ENCODE measurements at places on chromosomes 3 and 15.

GRCh38 chr3:115624901-115625300, 1.6 kb downstream of the GAP43 start:
- no peak for DNase-seq

DNA sequence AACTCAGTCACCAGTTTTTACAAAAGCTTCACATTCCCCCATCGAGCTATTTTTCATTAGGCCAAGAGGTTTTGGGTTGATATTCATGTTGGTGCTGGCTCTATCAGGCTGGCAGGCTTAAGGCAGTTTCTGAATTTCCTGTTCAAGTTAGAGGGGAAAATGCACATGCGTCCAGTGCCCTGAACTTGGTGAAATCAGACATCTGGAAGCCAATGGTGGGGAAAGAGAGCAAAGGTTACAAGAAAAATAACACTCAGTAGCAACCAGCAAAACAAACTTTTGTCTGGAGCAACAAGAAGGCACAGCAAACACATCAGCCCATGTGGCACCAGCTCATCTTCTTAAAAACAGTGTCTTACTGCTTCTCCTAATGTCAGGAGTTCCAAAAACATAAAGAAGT, 155.6 kb upstream of the TSC22D2 start:
- DNase-seq, result no peak

- DNase-seq, result no peak
Observed at GRCh38 chr3:127005864-127006500, 23.1 kb downstream of the PLXNA1 start.

DNA sequence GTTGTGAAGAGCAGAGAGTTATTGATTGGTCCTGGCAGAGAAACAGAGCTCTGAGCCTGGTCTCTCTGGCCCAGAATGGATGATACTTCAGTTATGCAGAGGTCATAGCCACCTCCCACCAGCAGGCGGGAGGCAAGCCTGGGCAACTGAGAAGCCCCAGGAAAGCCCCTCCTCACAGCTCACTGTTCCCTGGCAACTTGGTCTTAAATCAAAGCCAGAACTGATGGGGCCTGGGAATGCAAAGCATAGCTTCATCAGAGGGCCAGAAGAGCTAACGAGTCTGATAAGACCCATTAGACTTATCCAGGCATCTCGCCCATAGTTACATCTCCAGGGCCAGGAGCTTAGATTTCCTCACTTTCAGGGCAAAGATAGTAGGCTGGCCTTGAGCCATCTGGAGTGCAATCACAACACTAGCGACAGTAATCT, 5.5 kb upstream of the COLQ start:
- DNase-seq, result no peak

GRCh38 chr3:123383091-123384053, 65.5 kb downstream of the ADCY5 start:
- no peak for DNase-seq

DNA sequence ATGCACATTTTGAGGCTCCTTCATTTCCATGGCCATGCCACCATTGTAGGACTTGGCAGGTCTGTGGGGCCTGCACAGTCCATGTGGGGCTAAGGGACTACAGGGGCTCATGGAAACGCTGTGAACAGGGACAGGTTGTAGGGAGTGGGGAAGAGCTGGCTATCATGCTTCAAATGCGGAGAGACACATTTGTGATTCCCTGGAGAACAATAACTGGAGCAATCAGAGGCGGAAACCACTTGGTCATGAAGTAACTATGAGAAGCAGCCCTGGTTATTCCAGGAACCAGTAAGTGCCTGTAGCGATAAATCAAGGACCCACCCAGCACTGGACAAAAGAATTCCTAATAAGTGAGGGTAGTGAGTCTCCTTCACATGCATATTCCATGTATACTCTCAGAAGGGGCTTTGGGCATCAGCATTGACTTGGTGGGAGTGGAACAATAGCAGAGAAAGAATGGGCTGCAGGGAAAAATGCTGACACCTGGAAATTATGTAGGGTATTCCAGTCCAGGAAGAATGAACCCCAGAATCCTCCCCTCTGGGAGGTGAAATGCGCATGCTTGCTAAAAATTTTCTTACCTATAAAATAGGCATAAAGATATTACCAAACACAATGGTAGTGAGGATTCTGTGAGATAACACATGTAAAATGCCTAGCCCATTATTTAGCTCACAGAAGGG, 251.4 kb upstream of the ROPN1 start:
- DNase-seq, result no peak

DNA sequence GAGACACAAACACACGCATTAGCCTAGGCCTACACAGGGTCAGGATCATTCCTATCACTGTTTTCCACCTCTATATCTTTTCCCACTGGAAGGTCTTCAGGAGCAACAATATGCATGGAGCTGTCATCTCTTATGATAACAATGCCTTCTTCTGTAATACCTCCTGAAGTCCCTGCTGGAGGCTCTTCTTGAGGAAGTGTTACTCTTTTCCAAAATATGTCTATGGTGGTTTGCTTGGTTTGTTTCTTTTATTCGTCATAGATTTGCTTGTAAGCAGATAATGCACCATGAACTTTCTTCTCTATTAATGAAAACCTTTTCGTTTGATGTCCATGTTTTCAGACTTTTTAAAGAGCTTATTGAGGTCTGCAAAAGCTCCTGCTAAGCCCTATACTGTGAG, 109.3 kb downstream of the GMPS start:
- no peak for DNase-seq

GRCh38 chr3:180040966-180041365, 4.2 kb upstream of the PEX5L start:
- DNase-seq, result no peak

GRCh38 chr3:171944118-171945016, 95.0 kb upstream of the FNDC3B start:
- DNase-seq, result no peak

DNA sequence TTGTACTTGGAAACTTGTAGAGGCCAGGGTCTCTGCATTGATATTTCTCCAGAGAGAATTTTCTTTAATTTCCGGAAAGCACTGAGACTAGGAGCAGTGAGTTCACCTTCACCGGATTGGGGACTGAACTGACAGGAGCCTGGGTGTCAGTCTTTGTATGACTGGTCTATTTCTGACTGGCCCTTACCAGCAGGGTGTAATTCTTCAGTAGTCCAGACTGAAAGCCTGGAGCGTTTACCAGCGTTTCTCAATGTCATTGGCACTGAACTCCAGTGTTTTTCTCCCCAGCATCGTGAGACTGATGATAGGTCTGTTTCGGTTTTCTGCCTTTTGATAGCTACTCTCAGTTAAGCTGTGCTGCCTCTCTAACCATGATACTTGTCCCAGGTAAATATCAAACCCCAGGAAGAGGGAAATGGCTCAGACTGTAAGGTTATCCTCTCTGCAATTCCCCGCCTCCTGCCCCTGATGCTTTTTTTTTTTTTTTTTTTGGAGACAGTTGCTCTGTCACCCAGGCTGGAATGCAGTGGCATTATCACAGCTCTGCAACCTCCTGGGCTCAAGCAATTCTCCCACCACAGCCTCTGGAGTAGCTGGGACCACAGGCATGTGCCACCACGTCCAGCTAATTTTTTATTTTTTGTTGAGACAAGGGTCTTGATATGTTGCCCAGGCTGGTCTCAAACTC, 103.6 kb downstream of the CACNA2D3 start:
- DNase-seq, result no peak

DNA sequence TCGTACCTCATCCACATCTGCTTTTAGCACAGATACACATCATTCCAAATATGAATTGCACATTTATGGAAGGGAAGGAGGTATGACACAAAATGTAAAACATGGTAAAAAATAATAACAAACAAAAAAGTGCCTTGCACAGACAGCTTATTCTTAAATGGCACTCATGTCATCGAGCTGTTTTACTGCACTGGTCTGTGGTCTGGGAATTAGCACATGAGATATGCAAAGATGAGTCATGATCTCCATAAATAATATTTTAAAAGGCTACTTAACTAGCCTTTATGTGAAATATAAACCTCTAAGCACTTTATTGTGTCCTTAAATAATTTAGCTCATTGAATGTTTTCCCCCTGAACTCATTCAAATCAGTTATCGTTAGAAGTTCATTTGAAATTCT, 142.2 kb upstream of the ZNF385D start:
- DNase-seq, result no peak

DNA sequence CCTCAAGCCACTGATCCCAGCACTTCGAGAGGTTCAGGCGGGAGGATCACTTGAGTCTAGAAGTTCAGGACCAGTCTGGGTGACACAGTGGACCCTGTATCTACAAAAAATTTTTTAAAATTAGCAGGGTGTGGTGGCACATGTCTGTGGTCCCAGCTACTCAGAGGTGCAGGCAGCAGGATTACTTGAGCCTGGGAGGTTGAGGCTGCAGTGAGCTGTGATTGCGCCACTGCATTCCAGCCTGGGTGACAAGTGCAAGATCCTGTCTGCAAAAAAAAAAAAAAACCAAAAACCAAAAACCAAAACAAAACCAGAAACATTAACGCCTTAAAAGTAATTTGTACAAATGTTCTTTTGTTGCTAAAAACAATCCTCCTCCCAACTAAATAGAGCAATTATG, 27.9 kb upstream of the SLC12A8 start:
- no peak for DNase-seq

GRCh38 chr3:51176923-51177322, 208.2 kb upstream of the MANF start:
- DNase-seq, result no peak

DNA sequence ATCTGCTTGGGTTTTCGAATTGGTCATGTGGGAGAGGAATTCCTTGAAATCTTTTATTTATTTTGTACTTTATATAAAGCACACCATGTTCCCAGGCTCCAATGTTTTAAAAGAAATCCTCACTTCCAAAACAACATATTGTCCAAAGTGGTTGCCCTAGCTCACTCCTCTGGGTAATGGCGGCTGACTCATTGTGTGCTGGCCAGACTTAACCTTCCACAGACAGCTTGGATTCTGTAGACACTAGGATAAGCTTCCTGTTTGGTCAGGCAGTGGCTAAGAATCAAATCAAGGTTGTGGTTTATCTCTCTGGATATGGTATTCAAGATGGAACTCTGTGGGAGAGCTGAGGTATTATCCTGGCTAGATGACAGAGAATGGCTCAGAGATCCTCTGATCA, 55.8 kb upstream of the FAM98B start:
- DNase-seq, result no peak

DNA sequence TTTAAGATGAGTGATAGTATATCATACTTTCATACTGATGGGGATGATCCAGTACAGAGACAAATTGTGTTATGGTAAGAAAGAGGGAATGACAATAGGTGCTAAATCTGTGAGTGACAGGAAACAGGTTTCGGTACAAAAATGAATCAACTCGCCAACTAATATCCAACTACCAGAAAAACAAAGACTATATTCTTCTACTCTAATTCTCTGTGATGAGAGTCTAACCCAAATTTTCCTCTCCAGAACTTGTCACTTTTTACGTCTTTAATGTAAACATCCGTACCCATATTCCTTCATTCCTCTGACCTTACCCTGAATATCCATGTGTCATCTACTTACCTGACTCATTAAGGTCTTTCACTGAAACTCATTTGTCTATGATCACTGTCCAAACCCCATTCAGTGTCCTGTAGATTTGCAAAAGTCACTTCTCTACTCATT, 39.6 kb downstream of the SCAPER start:
- no peak for DNase-seq

- no peak for DNase-seq
Observed at GRCh38 chr15:70665599-70665998, 97.8 kb downstream of the UACA start.

GRCh38 chr15:32028921-32029320, 1.4 kb upstream of the CHRNA7 start:
- DNase-seq, result no peak

DNA sequence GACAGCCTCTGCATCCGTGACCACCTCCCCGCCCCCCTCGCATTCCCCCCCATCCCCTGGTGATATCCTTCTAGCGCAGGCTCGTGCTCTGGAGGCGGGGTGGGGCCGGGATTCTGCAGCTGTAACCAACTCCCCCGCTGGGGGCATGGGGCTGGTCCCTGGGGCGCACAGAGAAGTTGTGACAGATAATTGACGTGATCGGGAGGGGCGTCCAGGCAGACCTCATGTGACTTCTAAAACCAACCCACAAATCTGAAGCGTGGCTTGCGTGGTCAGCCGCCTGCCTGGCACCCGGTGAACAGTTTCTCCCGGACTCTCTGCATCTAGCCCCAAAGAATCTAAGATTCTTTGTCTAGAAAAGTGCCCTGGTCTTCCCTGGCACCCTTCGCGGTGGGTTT, 100.6 kb upstream of the IGF1R start:
- no peak for DNase-seq

DNA sequence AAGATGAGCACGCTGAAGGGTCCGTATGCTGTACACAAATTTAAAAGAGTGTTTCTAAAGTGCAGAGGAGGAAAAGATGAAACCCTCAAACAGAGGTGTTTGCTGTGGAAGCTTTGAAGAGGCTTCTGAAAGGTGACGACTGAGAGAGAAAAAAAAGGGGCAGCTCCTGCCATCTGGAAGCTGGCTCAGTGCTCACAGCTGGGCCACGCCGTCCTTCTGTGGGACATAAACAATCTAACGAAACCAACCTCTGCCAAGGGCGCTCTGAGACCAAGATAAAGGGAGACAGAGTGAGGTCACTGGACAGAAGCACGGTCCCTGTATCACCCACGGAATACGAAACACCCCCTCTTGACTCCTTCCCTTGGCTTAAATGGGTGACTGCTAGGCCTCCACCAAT, 96.3 kb upstream of the SLC6A6 start:
- DNase-seq, result no peak

Data from anterior cingulate cortex (tissue), 58 donors.